Esophagus muscularis mucosa (tissue), 4 donors: ENCODE measurements at places on chromosomes 6 and 20. TPM values are rescaled to one million over a fixed set of nuclear protein-coding genes. Genes with fewer than 3 reads are reported as not detected.

- DNase-seq, result no peak
These were observed 3.2 kb upstream of the ZBTB12 start for GRCh38 chr6:31905041-31905440.

- DNase-seq, result no peak
These were observed 642.5 kb upstream of the MMS22L start for GRCh38 chr6:97925504-97925903.

The RHAG gene
- 1.4 TPM for total RNA-seq

The AGER gene
- total RNA-seq, result 3.1 TPM

DNA sequence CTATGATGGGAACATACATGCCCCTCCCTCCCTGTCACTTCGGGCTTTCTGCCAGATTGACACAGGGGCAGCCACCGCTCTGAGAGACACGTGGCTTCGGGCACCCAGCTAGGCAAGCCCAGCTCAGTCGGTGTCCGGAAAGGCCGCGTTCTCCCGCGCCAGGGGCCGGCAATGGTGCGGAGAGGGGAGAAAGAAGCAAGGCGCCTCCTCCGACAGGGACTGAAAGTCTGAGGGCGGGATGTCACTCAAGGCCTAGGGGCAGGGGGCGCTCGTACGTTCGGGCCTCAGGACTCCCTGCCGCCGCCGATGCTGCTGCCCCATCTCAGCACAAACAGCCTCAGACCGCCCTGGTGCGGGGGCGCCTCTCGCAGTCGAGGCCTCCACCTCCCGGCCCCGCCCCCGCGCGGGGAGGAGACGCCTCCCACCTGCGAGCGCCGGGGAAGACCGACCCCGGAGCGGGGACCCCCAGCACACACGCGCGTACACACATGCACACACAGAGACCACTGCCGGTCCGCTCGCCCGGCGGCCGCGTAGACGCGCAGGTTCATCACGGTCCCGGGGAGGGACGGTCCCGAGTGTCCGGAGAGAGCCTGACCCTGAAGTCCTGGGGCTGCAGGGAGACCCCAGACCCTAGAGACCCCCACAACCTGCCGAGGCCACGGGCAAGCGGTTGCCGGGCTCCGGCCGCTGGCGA, 1.9 kb downstream of the GRM4 start:
- no peak for DNase-seq

DNA sequence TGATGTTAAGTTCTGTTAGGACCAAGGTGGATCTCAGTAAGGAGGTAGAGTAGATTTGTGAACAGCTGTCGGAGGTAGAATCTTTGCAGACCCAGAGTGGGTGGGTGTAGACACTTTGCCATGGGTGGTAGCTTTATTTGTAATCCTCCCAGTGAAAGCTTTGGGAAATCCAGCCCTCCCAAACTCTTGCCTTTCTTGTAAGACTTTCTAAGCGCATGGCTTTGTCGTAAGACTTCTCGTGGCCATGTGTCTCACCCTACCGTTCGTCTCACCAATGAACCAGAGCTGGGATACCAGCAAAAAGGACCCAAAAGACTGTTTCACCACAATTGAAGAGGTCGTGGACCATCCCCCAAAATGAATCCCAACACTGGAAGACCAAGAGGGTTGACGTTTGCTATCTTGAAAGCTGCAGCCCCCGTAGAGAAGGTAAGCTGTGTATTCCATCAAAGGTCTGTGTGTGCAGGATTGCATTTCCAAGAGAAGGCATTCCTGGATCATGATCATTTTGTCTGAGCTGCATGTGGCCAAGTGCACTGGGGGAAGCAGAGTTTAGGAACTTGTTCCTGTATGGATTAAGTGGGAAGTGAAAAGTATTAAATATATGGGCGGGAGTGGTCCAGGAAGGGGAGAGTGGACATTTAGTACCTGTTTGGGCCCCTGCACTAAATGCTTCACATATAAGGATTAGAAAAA, 5.8 kb upstream of the TMEM14A start:
- no peak for DNase-seq

DNA sequence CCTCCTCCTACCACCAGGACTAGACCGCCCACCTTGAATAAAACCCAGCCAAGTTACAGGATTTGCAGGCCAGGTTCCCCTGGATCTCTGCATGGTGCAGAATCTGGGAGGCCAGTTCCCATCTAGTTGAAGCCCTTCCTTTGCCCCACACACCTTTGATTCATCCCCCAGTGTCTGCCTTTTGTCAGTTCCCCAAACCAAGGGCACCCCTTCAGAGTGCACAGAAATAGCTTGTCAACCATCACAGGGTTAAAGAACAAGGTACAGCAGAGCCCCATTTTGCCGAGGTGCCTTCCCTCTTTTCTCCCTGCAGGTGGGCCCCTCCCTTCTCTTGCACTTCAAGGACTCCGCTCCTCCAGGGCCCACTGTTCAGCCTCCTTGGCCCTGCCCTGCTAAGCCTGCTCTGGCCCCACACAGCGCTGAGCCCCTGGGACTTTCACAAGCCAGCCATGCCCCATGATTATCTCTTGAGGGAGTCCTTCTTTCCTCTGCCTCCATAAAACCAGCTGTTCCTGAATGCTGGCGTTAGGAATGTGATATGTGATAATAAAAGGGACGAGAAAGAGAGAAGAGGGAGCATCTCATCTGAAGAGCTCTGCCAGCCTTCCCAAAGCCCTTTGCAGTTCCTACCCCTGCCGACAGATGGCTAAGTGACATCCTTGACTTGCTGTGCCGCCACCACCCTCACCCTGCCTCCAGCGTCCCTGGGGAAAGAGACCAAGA, 280.3 kb downstream of the CDC5L start:
- DNase-seq, result no peak

GRCh38 chr6:126696921-126697693, 357.2 kb downstream of the CENPW start:
- no peak for DNase-seq

DNA sequence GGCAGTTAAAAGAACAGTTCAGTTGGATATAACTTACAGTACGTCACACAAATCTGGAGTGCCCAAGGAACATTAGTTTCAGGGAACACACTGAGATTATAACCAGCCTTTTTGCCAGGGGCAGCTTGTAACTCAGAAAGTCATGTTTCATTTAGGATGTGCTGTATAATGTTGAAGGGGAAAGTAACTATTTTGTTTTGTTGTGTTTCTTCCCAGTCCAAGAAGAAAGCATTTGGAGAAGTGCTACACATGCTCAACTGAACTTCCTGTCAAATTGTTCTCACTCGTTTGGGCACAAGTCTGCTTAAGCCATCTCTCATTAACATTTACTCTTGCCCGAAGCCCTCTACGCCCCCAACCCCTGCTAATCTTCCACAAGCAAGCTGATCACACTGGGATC, 157.9 kb downstream of the BTBD9 start:
- no peak for DNase-seq

The PKIB gene
- 1.2 TPM for total RNA-seq

The SMPDL3A gene
- total RNA-seq, result 14.9 TPM

The TNNC2 gene
- total RNA-seq, result 0.46 TPM

The RUNX2 gene
- 1.6 TPM for total RNA-seq

The HEY2 gene
- total RNA-seq, result 3.1 TPM

- no peak for DNase-seq
These were observed 620.1 kb downstream of the HTR1B start for GRCh38 chr6:76843054-76843822.

The SLC35B3 gene
- 12.1 TPM for total RNA-seq

DNA sequence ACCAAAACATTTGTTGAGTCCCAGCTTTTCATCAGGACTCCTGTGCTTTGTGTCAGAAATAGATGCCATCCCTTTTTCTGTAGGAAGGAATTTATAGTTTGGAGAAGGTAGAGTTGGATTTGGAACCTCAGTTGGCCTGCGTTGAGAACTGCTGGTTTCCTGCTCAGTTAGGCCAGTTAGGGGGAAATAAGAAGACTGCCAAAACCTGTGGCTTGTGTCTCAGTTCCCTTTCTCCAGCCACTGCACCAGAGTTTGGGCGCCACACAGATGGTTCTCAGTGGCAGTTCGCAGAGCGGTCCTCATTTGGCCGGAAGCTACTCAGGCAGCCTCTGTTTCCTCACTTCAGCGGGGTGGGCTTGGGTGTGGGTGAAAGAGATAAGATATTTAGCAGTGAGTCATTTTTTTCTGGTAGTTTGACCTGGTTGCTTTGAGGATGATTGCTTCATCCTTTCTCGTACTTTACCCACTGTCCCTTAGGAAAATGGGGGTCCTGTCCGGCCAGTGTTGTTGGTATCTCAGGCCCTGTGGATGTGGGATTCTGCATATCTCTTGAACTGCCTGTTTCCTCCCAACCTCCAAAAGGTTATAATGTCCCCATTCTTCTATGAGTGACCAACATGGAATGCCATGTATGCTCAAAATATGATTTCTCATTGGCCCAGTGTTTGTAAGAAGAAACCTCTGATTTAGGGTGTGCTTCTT, 53.7 kb downstream of the JARID2 start:
- no peak for DNase-seq

The TRIM10 gene
- total RNA-seq, result 0.42 TPM

DNA sequence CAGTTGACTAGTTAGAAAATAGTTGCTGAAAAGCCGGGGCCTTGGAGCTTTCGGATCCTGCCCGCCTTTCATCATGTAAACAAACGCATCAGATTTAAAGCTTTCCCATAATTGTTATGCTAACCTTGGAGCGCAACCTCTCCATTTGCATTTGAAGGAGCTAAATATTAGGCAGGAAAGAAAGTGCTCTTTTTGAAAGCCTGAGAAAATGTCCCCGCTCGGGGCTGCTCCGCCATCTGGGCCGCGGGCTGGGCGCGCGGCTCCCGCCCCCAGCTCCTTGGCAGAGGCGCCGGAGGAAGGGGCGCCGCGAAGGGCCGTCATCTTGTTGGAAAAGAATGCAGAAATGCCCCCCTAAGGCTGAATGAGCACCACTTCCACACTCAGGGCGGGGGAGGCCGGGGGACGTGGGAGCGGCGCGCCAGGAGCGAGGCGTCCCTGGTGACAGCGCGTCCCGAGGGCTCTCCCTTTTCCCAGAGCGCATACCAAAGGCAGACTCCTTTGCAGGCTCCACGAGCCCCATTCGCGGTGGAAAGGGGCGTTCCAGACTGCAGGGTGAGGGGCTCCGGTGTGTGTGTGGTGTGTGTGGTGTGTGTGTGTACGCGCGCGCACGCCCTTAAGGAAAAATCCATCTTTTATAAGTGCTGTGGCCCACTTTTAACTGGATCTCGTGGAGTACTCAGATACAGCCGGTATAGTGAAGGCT, 145.6 kb upstream of the ID4 start:
- no peak for DNase-seq
